ENCODE measurements at places on chromosomes 6 and 20.

DNA sequence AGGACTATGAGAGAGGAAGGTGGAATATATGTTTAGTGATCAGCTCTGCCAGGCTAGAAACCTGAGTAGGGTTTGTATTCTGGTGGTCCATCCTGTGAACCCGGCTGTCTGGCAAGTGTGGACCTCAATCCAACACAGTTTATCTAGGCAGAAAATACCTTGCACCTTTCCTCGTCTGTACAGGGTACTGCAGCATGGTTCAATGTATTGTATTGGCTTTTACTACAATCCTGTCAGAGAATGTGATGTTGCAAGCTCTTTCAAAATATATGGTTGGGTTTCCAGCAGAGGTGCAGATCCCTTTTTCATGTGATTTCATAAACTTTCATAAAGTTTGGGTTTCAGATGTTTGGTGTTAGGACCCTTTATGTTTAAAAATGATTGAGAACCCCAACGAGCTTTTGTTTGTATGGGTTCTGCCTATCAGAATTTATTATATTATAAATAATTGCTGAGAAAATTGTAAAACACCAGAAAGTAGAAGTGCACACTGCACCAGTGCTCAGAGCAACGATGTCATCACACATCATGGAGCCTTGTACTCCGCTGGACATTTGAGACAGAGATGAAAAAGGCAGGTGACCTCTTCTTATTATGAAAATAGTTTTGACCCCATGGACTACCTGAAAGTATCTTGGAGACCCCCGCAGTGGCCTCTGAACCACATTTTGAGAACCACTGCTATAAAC is 106.6 kb downstream of the RTN4IP1 start:
- DNase-seq, result no peak

GRCh38 chr20:2692886-2693285 is 306 bp downstream of the EBF4 start:
- DNase-seq, result no peak

- DNase-seq, result no peak
These were observed 60.6 kb upstream of the ASIP start for GRCh38 chr20:34180460-34181120.

DNA sequence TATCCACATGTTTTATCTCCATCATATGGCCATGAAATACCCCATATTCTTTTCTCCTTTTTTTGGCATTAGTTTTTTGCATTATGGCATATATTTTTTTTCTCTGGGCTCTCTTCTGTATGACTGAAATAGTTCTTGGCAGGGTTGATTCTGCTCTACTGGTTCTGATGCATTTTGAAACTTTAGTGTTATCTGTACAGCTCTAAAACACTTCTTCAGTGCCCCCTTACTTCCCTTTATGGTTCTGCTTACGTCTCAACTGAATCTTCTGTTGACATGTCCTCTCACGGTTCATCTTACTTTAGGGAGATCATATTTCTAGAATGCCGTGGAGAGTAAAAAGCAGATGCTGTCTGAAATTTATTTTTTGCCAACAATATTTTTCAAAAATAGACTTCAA is 23.2 kb upstream of the TXNDC5 start:
- DNase-seq, result no peak

DNA sequence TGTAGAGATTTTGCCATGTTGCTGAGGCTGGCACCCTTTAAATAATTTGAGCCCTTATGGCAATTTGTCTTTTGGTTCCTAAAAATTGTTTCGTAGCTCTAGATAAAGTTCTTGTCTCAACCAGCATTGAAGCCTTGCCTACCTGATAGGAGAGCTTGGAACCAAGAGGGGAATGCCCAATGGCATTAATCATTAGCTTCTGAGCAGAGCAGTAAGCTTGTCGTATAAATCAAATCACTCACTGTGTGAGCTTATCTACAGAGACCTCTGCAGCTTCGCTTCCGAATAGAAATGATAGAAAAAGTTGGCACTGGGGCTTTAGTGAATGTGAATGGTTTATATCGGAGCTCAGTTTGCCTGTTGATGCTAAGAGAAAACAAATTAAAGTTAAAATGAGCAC is 10.7 kb downstream of the ANKRD6 start:
- no peak for DNase-seq

DNA sequence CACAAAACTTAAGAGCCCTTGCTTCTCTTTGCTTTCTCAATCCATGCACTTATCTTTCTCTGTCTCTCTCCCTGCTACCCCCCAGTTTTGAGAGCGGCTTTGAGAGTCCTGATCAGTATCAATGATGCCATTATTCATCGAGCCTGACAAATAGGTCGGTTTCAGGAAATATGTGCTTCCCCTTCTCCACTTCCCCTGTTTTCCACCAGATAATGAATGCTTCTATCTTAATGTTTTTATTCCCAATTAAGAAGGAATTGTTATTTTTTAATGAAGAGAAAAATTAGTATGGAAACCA is 117.7 kb downstream of the KIF13A start:
- DNase-seq, result no peak

DNA sequence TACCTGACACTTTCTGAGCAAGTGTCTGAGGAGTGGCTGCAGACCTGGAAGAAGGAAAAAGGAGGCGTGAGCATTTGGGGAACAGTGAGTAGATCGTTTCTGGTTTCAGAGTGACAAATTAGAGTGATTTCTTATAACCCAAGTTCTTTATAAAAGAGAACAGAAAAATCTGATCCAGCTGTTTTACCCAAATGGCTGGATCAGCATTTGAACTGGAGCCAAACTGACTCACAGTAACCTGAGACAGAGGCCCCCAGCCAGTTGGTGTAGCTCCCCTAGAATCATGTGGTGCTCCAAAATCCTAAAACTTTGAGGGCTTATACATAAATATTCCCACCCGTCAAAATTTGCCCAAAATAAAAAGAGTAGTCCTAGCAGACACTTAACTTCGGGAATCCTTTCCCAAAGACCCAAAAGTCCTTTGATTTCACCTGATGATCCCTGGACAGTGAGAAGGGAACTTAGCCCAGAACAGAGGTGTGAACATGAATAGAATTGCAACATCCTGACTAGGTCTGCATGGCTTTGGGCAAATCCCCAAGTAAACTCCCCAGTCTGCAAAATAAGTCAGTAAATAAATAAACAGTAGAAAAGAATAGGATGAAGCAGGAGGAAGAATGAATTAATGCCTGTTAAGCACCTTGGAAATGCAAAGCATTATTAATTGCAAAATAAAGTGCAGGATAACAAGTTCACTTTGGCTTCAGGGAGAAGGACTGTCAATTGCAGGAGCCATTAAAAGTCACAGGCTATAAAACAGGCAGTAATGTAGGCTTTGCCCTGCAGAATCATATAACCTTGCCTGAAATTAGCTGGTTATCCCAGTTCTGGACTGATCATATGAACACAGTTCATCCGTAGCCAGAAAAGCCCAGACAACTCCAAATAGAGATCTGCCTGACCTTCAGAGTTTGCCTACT is 262.0 kb upstream of the JARID2 start:
- no peak for DNase-seq

GRCh38 chr6:148530394-148530953 is 187.8 kb downstream of the SASH1 start:
- DNase-seq, result no peak

GRCh38 chr6:39375405-39375804 is 52.9 kb upstream of the KCNK16 start:
- DNase-seq, result no peak

- DNase-seq, result no peak
These were observed 18.5 kb upstream of the WFDC10A start for GRCh38 chr20:45611054-45611453.

DNA sequence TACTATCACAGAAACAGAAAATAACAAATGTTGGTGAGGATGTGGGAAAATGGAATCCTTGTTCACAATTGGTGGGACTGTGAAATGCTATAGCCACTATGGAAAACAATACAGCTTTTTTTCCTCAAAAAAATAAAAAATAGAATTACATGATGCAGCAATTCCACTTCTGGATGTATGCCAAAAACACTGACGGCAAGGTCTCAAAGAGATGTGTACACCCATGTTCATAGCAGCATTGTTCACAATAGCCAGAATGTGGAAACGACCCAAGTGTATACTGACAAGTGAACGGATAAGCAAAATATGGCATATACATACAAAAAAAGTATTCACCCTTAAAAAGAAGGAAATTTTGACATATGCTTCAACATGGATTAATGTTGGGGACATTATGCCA is 213.4 kb downstream of the KHDC1L start:
- no peak for DNase-seq

GRCh38 chr6:155443168-155443567 is 12.5 kb downstream of the NOX3 start:
- no peak for DNase-seq

DNA sequence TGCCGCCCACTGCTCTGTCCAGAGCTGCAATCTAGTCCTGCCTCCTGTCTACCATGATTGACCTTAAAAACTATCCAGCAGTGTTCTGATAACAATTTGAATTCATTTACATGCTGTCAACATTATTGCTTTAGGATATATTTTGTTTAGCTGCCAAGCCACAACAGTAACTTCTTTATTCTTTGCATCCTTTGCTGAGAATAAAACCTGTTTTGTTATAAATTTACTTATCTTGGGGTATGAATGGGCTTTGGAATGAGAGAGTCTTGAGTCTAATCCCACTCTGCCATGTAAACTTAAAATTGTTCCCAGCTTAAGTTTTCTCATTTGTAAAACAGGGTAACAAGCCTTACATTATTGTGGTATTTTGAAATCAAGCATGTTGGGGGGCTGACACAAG is 116.4 kb downstream of the FLRT3 start:
- DNase-seq, result no peak

GRCh38 chr20:41418031-41418430 is 51.4 kb upstream of the EMILIN3 start:
- DNase-seq, result no peak

- DNase-seq, result no peak
These were observed 13.4 kb downstream of the RSPO3 start for GRCh38 chr6:127131772-127132376.

GRCh38 chr6:12012038-12012557 is at the start of gene HIVEP1:
TSS of gene HIVEP1 (plus strand) at chr6:12012312. CDS start at chr6:12015629, 3,317 bp downstream.
- no peak for DNase-seq

DNA sequence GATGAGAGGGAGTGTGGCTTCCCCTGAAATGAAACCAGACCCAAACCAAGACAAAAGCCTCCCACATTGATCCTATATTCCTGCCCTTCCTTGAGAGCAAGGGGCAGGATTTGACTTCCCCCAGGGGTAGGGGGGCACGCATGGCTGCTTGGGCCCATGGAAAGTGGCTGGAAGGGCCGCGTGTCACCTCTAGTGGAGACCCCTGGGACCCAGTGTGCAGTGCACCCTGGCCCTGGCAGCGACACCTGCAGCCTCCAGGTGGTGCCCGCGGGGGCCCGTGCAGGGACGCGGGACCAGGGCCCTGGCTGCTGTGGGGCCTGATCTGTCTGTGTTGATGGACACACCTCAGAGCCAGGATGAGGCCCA is 18.0 kb upstream of the SLCO4A1 start:
- DNase-seq, result no peak

DNA sequence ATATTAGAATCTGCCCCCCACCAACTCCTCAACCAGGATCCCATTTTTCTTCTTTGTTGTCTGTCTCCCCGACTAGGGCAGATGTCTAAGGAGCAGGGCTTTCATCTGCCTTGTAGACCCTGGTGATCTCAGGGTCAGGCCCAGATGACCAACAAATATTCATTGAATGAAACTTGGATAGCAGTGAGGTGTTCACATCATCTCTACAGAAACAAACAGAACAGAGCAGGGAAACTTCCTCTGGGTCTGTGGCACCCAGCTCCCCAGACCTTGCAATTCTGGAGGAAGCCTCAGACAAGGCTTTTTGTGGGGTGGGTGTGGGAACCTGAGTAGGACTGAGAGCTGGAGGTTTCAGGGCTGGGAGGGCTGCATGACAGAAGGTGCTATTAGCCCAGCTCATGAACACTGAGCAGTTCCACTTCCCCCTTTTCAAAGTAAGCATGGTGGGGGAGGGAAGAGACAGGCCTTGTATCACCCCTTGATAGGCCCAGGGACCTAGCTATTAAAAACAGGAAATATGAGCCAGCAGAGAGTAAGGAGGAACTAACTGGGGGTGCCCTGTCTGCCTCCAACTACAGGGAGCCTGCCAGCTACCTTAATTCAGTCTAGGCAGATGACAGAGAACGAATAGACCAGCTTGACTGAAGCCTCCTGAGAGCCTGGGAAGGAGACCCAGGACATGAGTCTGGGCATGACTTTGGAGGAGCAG is 37.3 kb upstream of the TOP1 start:
- DNase-seq, result no peak

- no peak for DNase-seq
These were observed 177.6 kb downstream of the SASH1 start for GRCh38 chr6:148520109-148520841.

- no peak for DNase-seq
These were observed 227.9 kb downstream of the LAMA2 start for GRCh38 chr6:129110690-129111343.

DNA sequence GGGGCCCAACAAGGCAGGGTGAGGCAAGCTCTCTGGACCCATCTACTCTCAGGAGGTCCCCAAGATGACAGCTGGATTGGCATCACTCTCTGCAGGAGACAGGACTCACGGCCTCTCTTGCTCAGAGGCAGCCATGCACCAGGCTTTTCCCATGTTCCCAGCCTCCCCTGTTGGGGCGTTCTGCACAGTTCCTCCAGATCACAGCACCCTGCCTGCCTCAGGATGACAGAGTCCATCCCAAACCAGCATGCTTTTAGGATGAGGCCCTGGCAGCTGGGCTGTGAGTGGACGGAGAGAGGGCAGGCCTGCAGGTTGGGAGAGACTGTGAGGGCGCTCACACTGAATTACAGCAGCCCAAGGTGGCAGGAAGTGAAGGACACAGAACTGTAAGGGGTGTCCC is 143.2 kb upstream of the MLN start:
- DNase-seq, result no peak

- DNase-seq, result no peak
These were observed 720.5 kb downstream of the MAFB start for GRCh38 chr20:39968495-39968894.

- DNase-seq, result peak; percentile 12
These were observed 286.2 kb downstream of the DHX35 start for GRCh38 chr20:39248171-39248861.

DNA sequence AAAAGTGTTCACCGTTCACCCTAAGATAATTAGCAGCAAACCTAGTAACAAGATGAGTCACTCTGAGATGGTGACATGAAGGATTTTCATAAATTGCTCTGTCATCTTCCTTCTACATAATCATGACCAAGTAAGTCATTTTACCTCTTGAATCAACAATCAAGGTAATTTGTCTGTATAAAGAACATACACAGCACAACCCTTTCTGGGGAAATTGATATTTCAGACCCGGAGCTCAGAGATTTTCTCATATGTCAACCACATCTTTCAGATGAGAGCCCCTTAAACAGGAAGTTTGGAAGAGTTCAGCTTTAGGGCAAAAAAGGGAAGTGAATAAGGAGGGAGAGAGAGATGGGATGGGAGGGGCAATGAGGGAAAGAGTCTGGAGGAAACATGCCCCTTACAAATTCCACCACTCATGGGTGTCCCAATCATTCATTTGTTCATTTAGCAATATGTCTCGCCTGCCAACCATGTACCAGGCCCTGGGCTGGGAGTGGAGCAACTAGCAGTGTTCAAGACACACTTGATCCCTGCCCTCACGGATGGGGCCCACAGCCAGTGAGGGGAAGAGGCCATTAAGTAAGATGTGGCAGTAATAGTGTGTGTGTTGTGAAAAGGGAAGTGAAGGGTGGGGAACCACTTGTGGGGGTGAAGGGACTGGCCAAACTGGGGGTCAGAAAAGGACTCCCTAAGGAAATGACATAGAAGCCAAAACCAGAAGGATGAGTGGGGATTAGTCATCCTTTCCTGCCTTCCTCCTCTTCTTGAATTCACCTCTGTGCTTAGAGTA is 190.9 kb downstream of the MAFB start:
- DNase-seq, result no peak

GRCh38 chr6:119426619-119427018 is 77.1 kb upstream of the MAN1A1 start:
- DNase-seq, result no peak

- no peak for DNase-seq
These were observed 2.9 kb upstream of the IER3 start for GRCh38 chr6:30747300-30747687.

All from left forelimb (tissue), 1 donor.